ENCODE measurements at places on chromosomes 12 and 14. TPM values are rescaled to one million over a fixed set of nuclear protein-coding genes. Genes with fewer than 3 reads are reported as not detected.

DNA sequence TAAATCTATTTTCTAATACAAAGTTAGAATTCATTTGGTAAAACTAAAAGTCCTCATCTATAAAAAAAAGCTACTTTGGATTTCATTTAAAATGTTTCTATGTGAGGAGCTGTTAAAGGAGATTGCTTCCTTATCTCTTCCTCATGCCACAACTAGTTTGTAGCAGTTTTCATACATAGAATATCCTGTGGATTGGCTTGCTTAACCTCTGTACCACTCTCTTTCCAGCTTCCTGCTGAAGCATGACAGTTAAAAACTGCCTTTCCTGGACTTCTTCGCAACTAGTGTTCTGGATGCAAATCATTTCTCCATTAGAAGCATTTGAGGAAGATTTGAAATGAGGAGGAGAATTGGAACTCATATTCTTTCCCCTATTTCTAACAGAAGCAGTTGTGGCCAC is 49.6 kb downstream of the ST8SIA1 start:
- no peak for DNase-seq

The SERPINA5 gene
- 4.1 TPM for total RNA-seq

DNA sequence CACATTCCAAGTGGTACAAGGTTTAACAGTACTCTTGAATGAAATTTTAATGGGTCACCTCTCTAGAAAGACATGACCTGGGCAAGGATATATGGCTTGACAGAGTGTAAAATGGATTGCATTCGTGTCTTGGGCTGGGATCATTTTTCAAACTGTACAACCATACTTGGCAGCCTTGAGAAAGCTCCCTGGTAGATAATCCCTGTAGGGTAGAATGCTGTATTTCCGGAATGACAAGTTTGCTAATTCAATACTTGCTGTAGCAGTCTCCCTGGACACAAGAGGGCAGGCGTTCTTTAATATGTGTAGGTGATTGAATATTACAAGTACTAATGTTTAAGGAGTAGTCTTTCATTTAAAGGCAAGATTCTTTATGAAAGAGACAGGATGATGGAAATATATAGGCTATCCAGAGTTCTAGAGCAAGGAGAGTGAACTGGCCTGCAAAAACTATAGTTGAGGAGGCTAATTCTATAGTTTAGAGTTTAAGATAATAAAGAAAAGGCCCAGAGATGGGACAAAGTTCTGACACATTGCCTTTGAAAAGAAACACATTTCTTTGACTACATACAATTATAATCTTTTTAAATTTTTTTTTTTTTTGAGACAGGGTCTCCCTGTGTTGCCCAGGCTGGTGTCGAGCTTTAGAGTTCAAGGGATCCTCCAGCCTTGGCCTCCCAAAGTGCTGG is 53.4 kb downstream of the PLBD1 start:
- DNase-seq = no peak

The OTUB2 gene
- 0.35 TPM for total RNA-seq

DNA sequence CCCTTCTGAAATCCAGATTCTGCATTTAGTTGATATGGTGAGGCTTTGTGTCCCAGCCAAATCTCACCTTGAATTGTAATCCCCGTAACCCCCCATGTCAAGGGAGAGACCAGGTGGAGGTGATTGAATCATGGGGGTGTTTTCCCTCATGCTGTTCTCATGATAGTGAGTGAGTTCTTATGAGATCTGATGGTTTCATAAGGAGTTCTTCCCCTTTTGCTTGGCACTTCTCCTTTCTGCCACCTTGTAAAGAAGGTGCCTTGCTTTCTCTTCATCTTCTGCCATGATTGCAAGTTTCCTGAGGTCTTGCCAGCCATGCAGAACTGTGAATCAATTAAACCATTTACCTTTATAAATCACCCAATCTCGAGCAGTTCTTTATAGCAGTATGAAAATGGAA is 23.1 kb upstream of the C12orf42 start:
- DNase-seq = no peak

Measured in Right ventricle myocardium inferior (tissue), 1 donor.